ENCODE measurements at places on chromosomes 5 and 9.
A peak's percentile ranks its signal among the peaks of the same experiment; 100 is the strongest.

- no peak for DNase-seq
Measured at GRCh38 chr9:126564716-126565115, 49.0 kb upstream of the LMX1B start.

DNA sequence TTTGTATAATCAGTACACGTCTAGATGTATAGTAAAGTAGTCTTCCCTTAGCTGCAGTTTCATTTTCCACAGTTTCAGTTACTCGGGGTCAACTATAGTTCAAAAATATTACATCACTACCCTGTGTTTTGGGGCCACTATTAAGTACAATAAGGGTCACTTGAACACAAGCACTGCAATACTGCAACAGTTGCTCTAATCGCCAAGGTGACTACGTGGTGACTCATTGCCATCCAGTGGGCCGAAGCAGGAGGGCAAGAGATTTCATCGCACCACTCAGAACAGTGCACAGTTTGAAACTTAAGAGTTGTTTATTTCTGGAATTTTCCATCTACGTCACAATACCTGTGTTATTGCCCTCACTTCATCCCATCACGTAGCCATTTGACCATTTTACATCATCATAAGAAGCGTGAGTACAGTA is at the start of gene ARL14EPL:
Gene ARL14EPL (plus strand): TSS at position 379 of the 424 bp plus-strand sequence. CDS start 18,994 bp downstream, outside the sequence.
- no peak for DNase-seq

DNA sequence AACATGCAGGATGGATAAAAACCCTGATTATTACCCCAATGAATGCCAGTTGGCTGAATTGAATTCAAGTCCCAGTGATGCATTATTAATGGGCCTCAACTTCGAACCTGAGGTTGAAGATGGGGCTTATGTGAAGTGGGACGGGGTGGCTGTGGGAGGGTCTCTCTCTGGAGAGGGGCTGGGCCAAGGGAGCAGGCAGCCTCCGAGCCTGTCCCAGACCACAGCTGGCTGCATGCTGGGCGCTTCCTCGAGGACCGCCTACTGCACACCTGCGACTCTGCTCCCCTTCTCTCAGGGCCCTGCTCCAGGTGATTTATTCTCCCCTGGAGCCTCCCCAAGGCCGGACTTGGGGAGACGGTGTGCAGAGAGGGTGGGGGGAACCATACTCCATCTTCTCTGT is 568.3 kb downstream of the CCDC171 start:
- DNase-seq = no peak

GRCh38 chr5:172956228-172956627 is 3.0 kb upstream of the RPL26L1 start:
- DNase-seq = no peak

DNA sequence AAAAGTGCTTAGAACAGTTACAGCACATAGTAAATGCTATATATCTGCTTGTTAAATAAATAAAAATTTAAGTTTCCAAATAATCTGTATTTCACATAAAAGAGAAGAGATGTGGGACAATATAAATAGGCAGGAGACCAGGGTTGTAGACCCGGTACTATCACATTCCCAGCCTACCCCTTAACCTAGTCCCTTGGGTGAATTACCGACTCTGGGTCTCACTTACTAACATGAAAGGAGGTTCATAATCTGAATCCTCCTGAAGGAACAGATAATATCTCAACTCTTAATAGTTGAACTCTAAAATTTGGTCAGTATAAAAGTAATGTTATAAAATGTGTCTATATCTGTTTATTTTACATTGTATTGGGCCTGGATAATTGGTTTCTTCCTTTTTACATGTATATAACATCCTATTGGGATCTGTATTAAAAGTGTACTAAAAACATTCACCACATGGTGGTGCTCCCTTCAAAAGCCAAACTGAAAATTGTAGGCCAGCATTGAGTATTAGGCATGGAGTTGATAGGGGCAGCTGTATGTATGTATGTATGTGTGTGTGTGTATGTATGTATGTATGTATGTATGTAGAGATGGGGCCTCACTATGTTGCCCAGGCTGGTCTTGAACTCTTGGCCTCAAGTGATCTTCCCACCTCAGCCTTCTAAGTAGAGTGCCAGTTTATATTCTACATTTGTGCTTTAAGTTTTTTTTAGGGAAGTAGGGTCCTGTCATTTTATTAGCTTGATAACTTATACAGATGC is 64.2 kb upstream of the ABL1 start:
- DNase-seq = peak; percentile 59

- peak; percentile 28 for DNase-seq
Measured at GRCh38 chr5:106311230-106311915, 1359.4 kb downstream of the EFNA5 start.

- no peak for DNase-seq
Measured at GRCh38 chr5:175820230-175820629, 51.1 kb upstream of the CPLX2 start.

Measured in NCI-H2227 treated with DMSO at 0.1 percent for 48 hours (cell line).